ENCODE measurements at places on chromosomes 2 and 18.

DNA sequence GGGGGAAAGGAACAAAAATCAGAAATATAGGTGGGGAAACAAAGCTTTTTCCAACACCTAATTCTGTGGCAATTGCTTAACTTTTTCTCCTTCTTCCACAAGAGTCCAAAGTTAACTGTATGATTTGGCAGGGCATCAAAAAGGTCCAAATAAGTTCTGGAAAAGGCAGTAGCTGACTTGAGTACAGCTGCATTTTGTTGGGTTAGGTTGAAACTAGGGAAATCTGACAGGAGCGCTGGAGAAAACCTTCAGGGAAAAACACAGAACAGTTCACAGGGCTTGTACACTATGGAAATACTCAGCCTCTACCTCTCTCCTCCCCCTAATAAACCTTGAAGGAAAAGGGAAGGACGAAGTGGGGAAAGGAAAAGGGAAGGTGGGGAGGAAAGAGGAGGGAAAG, 438.6 kb downstream of the ZEB2 start:
- no peak for DNase-seq

DNA sequence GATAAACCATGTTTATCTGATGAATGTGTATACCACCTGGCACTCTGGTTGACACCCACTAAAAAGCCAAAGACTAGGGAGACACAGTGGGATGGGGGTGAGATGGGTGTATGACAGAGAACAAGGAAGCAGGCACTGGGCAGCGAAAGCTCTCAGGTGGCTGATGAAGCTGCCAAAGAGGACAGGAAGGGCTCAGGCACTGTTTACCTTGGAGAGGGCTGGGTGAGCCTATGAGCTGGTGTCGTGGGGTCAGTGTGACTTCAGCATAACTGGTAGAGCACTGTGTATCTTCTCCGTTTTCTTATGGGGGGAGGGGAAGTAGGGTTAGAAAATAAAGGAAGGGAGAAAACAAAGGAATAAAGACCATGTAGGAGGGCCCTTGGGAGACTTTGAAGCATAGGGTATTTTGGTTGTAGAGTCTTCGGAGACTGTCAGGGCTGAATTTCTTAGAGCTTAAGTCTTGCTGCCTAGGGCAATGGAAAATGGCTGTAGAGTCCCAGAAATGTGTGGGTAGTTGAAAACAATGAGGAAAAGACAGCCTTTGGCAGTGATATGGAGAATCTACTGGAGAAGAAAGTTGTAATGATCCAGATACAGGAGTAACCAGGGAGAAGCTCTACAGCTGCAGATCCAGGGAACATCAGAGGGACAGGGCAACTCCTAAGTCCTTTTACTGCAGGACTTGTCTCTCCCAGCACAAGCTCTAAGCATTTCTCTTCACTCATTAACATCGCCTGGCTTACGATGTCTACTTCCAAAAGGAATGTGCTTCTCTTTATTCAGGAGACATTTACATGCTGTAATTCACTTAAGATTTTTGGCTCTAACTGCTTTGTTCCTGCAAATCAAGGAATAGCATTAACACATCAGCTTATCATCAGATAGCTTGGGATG, 120.0 kb downstream of the AQP4 start:
- DNase-seq: no peak

DNA sequence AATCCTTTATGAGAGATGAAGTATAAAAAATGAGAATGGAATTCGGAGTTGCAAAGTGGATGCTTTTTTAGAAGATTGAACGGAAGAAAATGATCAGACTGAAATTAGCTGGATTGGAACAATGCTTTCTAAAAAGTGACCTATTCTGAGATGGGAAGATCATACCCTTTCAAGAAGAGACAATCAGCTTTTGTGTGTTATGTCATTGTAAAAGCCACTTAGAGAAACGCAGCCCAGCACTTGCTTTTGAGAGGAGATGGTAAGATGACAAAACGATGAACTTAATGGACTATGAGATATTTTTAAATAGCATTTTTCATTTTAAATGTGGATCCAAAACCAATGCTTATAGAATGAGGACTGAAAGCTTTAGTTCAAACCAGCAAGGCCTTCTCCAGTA, 871.4 kb upstream of the KLHL29 start:
- DNase-seq: no peak

DNA sequence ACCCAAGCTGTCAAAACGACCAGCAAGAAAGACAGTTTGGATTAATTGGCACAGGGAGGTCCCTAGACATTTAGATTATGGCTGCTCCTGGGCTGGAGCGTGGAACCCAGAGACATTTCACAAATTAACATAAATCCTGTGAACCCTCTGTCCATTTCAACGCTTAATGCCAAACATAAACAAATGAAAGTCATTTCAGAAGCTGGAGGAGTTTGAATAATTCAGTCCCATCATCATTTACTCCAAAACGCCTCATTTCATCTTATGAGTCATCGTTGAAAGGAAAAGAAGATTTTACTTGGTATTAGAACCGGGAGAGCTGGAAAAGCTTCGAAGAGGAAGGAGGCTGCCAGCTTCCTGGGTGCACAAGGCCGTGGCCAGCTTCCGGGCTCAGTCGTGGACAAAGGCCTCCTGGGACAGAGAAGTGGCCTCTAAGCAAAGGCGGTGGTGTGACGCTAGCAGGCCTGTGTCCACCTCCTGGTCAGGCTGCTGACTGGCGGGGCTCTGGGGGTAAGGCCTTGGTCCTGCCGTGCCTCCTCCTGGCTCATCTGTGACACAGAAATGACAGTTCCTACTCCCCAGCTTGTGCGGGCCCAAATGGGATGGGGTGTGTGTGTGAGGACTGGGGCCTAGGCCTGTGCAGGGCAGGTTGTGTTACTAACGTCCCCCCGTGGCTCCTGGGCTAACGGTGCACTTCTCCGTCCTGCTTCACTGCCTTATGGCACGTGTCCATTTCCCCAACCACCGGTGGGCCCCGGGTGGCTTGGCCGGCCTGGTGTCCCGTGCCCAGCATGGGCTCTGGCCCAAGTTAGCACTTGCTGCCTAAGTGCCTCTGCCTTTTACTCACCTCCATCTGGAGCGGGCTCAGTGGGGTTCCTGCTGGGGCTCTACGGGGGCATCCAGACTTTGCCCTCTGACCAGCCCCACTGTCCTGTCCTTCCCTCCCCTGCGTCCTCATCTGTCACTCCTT, 71.6 kb downstream of the RRM2 start:
- DNase-seq: no peak

GRCh38 chr2:36697424-36698066, 1.0 kb downstream of the VIT start:
- DNase-seq: no peak

DNA sequence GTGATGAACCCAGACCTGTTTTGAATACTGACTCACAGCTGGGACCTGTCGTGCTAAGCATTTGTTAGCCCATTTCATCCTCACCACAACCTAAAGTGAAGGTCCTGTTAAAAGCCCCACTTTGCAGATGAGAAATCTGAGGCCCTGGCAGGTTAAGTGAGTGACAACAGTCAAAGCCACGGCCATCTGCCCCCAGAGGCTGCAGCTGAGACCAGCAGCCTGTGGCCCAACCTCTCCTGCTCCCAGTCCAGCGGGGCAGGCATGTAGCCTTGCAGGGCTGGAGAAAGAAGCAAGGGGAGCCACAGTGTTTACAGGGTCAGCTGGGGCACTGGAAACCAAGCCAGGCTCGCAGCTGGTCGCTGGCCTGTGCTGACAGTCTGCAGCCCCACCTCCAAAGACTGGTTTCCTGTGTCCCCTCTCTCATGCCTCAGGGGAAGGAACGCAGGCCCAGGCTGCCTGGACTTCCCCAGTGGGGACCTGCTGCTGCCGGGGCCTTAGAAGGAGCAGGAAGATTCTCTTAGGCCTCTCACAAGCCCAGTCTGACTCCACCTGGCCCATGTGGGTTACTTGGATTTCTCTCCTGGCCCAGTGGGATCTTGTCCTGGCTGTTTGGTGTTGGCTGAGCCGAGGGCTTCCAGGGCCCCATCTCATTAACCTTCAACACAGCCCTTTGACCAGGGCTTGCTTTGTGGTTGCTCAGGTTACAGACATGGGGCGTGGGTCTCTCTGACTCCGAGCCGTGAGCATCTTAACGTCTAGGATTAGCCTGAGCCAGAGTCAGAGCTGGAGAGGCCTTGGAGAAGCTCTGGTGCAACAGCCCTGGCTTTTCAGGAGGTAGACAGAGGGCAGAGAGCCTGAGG, 1.7 kb downstream of the INPP5D start:
- no peak for DNase-seq

- DNase-seq: no peak
Measured at GRCh38 chr2:181468811-181469210, 11.6 kb downstream of the ITGA4 start.

GRCh38 chr2:230124757-230125431, 56.2 kb upstream of the SLC16A14 start:
- no peak for DNase-seq

DNA sequence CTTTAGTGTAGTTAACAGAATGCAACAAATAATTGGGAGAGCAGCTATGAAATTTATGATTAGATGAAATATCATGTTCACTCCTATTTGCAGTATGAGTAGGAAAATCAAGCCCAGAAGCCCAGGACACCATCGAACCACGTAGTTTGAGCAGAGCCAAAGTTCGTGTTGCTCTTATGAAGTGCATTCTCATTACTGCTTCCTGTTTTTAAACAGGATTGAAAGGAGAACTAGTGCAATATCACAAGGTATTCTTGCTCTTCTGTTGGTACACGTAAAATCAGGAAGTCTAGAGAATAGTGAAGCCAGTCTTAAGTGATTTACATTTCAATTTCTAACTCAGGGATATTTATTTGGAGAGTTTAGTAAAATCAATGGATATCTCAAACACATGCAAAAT, 21.1 kb downstream of the ARHGAP15 start:
- no peak for DNase-seq
